ENCODE measurements at places on chromosomes 4 and X.
A peak's percentile ranks its signal among the peaks of the same experiment; 100 is the strongest.

- no peak for DNase-seq
These were observed 9.6 kb upstream of the CCDC149 start for GRCh38 chr4:24922416-24922815.

DNA sequence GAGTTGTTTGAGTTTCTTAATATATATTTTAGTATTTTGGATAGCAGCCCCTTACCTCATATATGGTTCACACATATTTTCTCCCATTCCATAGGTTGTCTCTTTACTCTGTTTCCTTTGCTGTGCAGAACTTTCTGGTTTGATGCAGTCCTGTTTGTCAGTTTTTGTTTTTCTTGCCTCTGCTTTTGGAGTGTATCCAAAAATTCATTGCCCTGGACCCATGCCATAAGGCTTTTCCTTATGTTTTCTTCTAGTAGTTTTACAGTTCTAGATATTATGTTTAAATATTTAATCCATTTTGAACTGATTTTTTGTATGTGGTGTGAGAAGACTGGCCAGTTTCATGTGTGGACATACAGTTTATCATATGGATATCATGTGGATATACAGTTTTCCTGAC lies 58.5 kb upstream of the NUDT6 start:
- no peak for DNase-seq

DNA sequence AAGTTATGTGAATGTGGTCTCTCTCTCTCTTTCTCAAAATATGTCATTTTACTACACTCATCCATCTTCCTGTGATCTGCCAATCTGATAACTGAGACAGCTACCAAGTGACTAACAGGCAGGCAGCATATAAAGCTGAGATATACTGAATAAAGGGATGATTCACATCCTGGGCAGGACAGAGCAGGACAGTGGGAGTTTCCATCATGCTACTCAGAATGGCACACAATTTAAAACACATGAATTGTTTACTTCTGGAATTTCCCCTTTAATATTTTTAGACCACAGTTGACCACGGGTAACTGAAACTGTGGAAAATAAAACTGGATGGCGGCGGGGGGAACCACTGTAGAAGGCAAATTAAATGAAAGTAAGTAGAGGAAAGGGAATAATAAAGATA lies 58.6 kb upstream of the DCTD start:
- DNase-seq = peak; percentile 84

- no peak for DNase-seq
These were observed 115.9 kb upstream of the RBPJ start for GRCh38 chr4:26204911-26205370.

DNA sequence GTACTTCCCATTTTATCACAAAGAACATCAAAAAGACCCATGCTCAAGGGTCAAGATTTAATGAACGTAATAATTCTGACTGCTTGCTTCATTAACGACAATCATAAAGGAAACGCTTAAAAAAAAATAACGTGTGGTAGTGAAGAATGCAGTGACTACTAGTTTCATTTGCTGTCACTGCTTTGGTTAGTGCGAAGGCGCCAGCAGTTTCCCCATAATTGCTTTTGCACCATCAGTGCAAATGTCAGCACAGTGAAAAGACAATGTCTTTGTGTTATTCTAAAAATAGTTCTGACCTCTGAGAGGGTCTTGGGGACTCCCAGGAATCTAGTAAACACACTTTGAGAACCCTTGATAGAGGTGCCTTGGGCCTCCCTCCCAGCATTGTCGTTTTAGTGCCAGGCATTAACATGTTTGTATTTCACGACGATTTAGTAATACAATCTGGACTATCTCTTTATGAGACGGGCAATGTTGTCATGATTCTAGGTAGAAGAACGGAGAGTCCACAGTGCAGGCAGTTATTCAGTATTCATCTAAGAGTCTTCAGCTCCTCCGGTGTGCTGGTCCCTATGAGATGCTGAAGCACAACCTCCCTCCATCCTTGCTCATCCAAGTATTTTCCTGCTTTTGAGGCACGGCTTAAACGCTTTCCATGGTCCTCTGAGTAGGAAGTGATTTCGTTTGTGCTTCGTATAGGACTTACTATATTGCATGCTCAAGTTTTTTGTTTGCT lies 71.0 kb downstream of the AFF1 start:
- peak; percentile 77 for DNase-seq

GRCh38 chr4:106369456-106370060 lies 980 bp upstream of the GIMD1 start:
- peak; percentile 61 for DNase-seq

GRCh38 chrX:1591863-1592469 lies 562 bp downstream of the AKAP17A start:
- no peak for DNase-seq

DNA sequence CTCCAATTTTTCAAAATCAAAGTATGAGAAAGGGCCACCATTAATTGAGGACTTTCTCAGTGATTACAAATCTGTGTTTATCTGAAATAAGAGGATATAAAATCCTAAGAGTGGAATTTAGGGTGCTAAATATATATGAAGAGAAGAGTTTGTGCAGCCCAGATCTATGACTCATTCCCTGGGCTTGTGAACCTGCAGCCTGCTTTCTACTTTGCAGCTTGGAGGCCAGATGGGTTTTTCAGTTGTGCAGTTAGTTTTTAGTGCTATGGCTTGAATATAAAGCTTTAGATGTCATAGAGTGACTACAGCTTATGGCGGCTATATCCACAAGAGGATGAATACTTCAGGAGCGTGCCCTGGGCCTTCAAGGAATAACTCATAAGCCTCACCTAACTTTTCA lies 1391.1 kb downstream of the FSTL5 start:
- DNase-seq = no peak

DNA sequence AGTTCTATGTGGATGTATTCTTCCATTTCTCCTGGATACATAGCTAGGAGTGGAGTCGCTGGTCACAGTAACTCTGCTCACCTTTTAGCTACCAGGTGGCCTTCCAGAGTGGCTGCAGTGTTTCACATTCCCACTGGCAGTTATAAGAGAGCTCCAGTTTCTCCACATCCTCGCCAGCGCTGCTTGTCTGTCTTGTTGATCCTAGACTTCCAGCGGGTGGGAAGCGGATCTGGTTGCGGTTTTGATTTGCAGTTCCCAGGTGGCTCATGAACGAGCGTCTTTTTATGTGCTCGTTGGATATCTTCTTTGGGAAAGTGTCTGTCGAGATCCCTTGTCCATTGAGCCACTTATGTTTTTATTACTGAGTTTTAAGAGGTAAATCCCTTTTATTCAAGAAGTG lies 11.6 kb downstream of the TACC3 start:
- DNase-seq = no peak

- DNase-seq = no peak
These were observed 8.9 kb upstream of the TMEM165 start for GRCh38 chr4:55386840-55387239.

GRCh38 chr4:132530861-132531260 lies 618.2 kb upstream of the PCDH10 start:
- DNase-seq = no peak

DNA sequence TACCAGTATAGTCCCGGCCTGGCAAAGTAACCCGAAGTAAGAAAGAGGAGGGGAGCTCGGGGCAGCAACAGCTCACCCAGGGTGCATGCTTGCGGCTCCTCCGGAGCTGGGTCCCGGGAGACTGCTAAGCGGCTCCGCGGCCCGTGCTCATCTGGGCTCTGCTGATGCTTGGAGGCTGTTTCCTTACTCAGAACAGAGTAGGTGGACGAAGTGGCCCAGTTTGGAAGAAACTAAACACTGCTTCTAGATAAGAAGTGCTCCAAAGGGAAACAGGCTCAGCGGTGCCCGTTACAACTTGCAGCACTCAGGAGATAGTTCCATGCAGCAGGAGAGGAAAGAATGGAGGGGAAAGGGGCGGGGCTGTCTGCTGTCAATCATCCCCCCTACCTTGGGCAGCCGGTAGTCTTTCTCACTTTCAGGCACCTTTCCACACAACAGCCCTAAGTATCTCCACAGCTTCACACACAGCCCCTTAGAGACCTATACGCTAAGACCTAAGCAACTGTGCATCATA lies at the start of gene COL4A6:
Gene COL4A6, minus strand, starts transcription at position 313 of the 514 bp plus-strand sequence. Its CDS starts 226 bp downstream, at position 87.
- DNase-seq = no peak

GRCh38 chr4:76733068-76733771 lies 164.7 kb downstream of the SOWAHB start:
- no peak for DNase-seq

GRCh38 chr4:26362745-26363439 lies 42.1 kb downstream of the RBPJ start:
- DNase-seq = no peak

GRCh38 chrX:8374041-8374825 lies 90.4 kb upstream of the VCX3B start:
- no peak for DNase-seq
